ENCODE measurements at places on chromosomes 12 and 14. TPM values are rescaled to one million over a fixed set of nuclear protein-coding genes. Genes with fewer than 3 reads are reported as not detected.
A peak's percentile ranks its signal among the peaks of the same experiment; 100 is the strongest.

The SLC5A8 gene
- total RNA-seq, result not detected

DNA sequence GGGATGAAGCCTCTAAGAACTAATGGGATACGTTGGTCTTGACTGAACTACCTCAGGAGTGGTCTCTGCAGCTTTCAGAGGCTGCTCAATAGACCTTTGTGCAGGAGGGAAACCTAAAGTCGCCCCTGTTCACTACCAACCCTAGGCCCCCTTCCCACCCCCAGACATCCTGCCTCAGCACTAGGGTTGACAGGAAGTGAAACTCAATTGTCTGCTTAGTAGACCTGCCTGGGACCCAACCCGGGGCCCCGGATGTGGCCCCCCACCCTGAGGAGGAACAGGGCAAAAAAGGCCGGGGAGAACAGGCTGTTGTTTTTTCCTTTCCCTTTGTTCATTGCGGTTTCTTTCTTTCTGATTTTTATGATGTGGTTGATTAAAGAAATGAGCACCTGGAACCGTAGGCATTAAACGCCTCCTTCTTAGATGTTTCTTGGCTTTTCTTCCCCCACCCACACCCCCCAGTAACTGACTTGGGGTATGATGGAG, 1.6 kb upstream of the DGKA start:
- peak; percentile 88 for DNase-seq

- no peak for DNase-seq
Observed at GRCh38 chr14:65410640-65411039, 1.9 kb upstream of the FUT8 start.

GRCh38 chr14:81516986-81517797, 16.5 kb downstream of the SEL1L start:
- no peak for DNase-seq

The MLXIP gene
- total RNA-seq, result 34.9 TPM

GRCh38 chr12:125674554-125675338, 609.5 kb downstream of the AACS start:
- no peak for DNase-seq

The DPY19L2 gene
- total RNA-seq, result not detected

- no peak for DNase-seq
Observed at GRCh38 chr12:25382311-25383106, 131.8 kb upstream of the KRAS start.

DNA sequence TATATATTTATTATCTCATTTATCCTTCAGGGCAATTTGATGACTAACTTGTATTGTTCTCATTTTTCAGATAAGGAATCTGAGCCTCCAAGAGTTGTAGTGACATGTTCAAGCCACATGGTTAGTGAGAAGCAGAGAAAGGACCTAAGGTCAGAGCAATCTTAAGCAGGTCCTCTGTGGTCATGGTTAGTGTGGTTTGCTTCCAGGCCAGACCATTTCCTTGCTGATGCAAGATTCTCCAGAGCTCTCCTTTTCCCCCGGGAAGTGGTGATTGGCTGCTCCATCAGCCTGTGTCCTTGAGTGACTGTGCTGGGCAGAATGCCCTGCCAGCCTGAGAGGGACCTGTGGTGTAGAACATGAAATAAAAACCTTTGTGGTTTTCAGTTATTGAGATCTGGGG, 141.3 kb downstream of the KTN1 start:
- DNase-seq, result no peak

- peak; percentile 71 for DNase-seq
Observed at GRCh38 chr12:44774815-44775411, 101.2 kb downstream of the NELL2 start.

GRCh38 chr12:64864319-64864718, 39.9 kb downstream of the TBC1D30 start:
- no peak for DNase-seq

The GSG1 gene
- not detected for total RNA-seq
